Activated T-helper 1 cell treated with anti-CD3 and anti-CD28 coated beads, Interleukin-2, amount 50 U/mL, for 16 hours (primary cell): ENCODE measurements at places on chromosomes 2 and 18.

DNA sequence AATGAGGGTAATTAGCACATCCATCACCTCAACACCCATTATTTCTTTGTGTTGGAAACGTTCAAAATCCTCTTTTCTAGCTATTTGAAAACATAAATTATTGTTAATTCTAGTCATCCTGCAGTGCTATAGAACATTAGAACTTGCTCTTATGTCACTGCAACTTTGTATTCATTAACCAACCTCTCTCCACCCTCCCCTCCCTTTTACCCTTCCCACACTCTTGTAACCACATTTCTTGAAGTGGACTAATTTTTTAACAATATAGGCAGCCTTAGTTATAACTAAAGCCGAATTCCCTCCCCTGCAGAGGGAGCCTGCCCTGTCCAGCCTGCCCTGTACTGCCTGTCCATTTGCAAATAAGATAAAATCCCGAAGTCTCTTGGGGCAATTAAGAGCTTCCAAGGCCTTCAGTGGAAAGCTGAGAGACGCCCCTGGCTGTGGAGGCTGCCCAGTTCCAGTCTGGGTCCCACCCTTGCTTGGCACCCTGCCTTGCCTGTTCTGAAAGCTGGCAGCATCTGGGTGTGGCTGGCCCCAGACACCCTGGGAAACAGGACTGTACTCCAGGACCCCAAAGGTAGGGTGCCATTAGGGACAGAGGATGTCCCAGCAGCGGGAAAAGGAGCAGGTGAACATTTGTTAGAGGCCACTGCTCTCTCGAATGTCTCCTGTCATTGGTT, 65.1 kb downstream of the MEX3C start:
- DNase-seq = no peak

DNA sequence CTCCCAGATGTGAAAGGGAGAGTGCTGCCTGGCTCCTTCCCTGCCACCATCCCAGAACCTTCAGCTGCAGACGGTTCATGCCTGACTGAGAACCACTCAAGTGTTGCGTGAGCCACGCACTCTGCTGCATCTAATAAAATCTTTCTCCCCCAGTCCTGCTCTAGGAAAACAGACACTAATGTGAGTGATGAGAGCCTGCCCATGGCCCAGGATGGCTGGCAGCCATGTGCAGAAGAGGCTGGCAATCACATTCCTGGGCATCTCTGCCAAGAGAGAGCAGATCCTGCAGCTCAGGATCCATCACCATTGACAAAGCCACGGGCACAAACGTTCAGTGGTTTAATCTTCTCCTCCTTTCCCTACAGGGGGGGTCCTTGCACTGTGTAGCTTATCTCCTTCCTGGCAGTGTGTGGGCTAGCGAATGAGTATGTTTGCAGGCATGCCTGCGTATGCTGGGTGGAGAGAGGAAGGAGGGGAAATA, 477.5 kb downstream of the SLC4A3 start:
- no peak for DNase-seq

DNA sequence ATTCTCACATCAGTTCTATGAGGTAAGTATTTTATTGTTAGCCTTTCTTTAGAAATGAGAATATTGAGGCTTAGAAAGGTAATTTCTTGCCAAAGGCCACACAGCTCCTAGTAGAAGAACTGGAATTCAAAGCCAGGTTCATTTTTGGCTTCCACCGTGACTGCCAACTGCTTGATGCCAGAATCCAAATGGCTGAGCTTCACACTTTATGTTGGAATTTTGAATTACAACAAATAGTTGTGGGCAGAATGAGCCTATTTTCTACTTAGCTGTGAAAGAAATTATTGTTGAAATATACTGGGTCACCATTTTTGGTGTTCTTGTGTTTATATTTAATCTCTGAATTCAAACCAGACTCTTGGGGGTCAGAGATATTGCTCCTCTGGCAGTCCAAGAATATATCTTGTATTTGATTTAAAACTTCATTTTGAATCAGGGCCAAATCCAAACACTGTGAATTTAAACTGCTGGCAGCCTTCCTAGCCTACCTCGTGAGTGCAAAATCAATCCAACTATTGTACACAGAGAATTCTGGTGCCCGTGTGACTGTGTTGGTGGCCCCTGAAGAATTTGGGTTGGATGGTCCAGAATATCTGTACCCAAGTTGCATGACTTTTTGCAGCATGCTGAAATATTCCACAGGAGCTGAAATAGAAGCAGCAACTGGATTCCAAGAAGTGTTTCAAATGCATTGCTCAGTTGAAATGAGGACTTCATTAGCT, 35.6 kb upstream of the LPIN1 start:
- no peak for DNase-seq

DNA sequence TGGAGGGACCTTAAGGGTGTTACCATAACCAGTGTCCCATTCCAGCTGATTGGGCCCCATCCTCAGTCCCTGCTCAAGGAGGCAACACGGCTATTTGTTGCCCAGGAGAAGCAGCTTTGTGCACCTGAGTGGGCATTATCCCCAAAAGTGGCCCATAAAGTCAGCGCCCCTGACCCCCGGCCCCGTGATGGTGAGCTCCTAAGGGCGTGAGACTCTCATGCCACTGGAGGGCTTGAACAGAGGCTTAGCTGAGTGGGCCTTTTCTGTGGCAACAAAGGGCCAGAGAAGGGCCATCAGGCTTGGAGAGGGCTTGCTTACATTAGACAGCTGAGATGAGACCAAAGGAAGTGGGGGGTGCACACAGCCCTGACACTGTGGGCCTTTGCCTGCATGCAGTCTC, 99.2 kb upstream of the RAB6C start:
- no peak for DNase-seq

DNA sequence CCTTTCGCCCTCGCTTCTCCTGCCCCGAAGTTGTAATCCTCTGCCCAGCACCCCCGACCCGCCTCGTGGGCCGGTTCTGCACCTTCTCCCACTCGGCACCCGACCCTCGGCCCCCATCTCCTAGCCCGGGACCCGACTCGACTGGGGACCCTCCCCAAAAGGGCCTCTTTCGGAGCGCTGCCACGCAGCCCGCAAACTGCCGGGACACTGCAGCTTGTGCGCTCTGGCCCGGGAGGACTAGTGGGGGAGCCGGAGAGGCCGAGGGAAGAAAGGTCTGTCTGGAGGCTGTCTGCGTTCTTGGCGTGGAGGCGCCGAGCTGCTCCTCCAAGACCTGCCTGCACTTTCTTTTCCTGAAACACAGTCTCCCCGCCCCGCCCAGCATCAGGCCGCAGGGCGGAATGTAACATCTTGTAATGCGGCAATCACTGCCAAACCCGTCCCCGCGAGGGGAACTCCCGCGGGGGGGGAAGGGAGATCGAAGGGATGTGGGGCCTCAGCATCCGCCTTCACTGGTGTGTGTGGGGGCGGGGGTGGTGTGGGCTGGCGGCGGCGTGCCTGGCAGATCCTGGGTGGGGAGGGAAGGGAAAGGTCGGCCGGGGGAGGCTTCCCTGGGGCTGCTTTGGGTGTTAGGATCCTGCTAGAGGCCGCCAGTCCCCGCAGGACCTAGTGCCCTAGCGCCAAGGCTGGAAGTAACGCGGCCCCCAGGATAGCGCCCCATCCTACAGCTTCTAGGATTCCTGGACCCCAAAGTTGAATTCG, 7.4 kb downstream of the DLX2 start:
- peak; percentile 56 for DNase-seq

DNA sequence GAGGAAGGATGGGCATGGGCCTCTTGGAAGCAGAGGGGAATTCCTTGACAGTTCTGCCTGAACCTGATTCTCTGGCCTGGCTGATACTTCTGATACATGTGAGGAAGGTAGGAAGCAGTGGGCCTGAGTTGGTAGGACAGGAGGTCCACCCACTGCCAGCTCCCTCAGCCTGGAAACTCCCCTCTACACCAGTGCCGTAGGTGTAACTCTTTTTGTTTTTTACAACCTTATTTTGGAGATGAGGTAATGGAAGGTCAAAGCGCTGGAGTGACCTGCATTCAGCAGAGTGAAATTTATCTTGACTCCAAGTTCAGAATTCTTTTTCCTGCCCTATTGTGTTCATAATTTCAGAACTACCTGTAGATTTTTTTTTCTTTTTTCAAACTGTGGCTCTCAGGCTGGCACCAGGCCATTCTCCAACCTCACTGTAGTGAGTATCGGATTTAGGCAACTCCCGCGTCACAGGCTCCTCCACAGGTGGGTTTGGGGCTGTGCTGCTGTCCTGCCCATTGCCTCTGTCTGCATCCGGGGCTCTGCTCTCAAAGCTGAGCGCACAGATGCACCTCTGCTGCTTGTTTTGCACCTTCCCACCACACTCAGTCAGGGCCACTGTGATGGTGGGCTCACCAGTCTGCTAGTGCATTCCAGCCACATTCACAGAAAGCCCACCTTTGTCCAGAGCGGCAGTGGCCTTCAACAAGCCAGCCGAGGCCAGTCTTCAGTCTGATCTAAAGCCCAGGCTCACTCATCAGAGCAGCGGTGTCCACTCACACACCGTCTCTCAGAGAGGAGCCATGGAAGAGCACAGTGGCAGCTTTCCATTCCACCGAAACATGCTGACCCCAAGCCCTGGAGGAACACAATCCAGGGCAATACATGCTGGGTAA, 87.2 kb downstream of the UXS1 start:
- DNase-seq = no peak

GRCh38 chr2:129906139-129906860, 73.2 kb upstream of the RAB6C start:
- no peak for DNase-seq

DNA sequence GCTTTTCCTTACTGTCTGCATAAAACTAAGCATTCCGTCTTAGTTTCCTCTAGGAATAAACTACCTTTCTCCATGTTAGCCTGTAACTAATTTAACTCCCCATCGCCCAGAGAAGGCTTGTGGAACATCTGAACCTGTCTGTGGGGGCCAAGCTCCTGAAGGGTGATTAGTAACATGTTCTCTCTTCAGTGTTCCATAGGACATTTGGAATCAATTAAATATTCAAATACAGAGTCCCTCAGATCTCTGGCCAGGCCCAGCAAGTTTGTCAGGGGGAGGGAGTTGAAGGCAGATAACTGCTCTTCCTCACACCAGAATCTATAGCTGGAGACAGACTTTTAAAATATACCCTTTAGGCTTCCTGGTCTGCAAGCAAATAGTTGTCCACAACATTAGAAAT, 8.8 kb downstream of the RDH14 start:
- no peak for DNase-seq

GRCh38 chr18:24669015-24669414, 208.6 kb downstream of the HRH4 start:
- DNase-seq = no peak

DNA sequence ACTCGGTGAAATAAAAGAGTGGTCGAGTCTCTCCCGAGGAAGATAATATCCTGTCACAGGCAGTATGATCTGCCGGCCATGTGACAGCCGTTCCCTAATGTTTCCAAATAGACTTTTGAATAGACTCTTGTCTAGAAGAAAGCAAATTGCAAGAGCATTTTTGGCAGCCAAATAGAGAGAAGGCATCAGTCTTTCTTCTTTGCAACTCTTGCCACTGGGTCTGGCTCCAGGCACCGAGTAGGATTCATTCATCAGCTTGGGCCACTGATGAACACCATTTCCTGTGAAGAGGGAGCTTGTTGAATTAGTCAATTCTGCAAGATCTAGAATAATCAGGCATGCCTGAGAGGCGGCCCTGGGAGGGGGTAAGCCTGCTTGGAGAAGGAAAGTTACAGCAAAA, 165.6 kb downstream of the KLHL29 start:
- no peak for DNase-seq

DNA sequence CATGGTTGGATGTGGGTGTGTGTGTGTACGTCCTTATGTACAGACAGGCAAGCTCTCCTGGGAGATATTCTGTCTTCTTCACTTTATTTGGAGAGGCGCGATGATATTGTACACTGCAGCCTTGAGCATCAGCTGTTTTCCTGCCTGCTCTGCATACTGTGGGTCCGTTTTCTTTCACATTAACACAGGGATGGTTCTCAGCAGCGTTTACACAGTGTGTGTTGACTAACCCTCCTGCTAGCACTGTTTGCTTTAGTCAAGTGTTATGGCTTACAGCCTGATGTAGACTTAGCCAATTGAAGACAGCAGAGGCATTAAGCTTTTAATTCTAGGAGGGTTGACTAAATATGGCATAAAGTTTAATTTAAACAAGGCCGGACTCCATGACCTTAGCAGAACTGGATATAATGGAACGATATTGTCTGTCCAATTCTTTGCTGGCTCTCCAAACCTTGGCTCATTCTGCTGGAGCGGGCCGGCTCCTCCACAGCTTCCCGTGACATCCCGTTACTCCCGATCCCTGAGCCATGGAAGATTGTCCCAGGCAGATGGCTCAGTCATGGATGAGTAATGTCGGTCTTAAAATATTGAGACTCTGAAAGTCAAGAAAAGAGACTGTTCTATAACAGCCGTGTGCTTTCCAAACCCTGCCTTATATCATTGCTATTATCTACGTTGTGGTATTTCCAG, 134.7 kb downstream of the TPGS2 start:
- DNase-seq = no peak

GRCh38 chr2:38622210-38622609, 19.5 kb upstream of the HNRNPLL start:
- no peak for DNase-seq

DNA sequence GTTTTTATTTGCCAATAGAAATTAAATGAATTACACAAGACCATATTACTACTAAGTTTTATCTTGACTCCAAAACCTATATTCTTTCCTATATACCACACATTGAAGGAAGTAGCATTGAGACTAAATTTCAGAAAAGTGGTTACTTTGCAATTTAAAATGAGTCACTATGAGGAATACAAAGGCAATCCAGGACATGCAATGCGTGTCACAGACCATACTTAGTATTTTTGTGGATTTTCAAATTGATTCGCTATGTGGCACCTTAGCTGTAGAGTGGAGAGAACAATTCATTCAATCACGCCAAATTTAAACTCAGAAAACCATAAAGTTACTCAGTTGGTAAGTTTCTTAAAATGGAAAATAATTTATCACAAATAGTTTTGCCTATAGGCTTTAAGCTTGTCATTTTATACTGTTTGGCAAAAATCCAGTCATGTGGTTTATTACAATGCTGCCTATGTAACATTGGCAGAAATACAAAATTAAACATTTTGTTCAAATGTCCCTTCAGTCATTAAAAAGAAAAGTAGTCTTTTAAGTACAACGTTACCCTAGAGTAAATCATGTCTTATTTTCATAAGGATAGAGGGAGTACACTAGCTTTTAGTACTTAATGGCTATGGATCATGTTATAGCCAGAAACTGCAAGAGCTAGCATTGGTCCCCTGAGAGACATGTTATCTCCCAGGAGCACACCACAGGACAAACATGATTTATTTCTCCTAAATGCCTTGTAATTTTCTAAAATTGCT, 222.8 kb upstream of the CDH7 start:
- DNase-seq = no peak

DNA sequence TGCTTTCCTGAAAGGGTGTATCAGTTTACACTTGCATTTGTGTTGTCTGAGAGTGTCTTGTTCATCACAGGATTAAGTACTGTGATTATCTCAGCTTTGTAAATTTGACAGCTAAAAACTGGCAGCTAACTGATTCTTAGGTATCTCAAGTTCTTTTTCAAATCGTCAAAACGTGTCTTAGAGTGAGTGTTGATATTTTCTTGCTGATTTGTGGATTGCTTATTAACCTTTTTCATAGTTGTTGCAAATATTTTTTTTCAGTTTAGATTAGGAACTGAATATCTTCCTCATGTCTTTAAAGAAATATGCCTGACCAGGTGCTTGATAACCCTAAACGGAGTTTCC, 41.9 kb downstream of the LRRFIP1 start:
- no peak for DNase-seq

- DNase-seq = no peak
Measured at GRCh38 chr2:96175951-96176350, 30.7 kb upstream of the DUSP2 start.

- DNase-seq = no peak
Measured at GRCh38 chr2:176817061-176817565, 395.5 kb upstream of the HNRNPA3 start.

- no peak for DNase-seq
Measured at GRCh38 chr2:114933671-114934241, 491.3 kb downstream of the DPP10 start.
